ENCODE measurements at places on chromosomes 16 and 17. TPM values are rescaled to one million over a fixed set of nuclear protein-coding genes. Genes with fewer than 3 reads are reported as not detected.

The CAPNS2 gene
- not detected for total RNA-seq

The C16orf86 gene
- total RNA-seq = 3.1 TPM

The ASPHD1 gene
- not detected for total RNA-seq

The PRR35 gene
- not detected for total RNA-seq

The KRTAP2-3 gene
- not detected for total RNA-seq

The OR1A1 gene
- total RNA-seq = not detected

The MAPK8IP3 gene
- total RNA-seq = 28.7 TPM

The SLC9A5 gene
- total RNA-seq = not detected

The ASB16 gene
- 4.7 TPM for total RNA-seq

The ADAM11 gene
- total RNA-seq = 0.52 TPM

The SOX15 gene
- not detected for total RNA-seq

The GRB7 gene
- total RNA-seq = not detected

The TRPV3 gene
- 0.52 TPM for total RNA-seq

The HS3ST3B1 gene
- total RNA-seq = 2.6 TPM

The FBXO39 gene
- under 0.01 TPM for total RNA-seq

The TVP23A gene
- 2.6 TPM for total RNA-seq

The KIF2B gene
- total RNA-seq = not detected

The CACNG5 gene
- total RNA-seq = 0.52 TPM

The MEIOC gene
- 0.52 TPM for total RNA-seq
